KBM-7 (cell line): ENCODE measurements at places on chromosomes 12 and 14.

DNA sequence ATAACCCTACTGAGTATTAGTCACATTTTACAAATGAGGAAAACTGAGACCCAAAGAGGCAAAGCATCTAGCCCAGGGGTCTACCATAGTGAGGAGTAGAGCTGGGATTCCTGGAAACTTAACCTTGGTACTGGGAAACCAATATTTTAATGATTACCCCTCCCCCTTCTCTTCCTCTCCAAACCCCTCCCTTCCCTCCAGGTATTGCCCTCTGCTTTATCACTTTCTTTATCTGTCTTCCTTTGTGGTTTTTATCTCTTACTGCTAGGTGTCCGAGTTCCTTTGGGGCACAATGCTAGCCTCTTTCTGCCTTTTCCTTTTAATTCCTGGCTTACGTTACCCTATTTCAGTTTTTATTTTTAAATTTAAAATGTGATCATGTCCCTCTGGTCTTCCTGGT, 2.8 kb downstream of the GABARAPL1 start:
- no peak for DNase-seq

- no peak for DNase-seq
These were observed 23.3 kb downstream of the CHST11 start for GRCh38 chr12:104480012-104480411.

GRCh38 chr14:44699391-44699790, 192.3 kb upstream of the FSCB start:
- DNase-seq: no peak

DNA sequence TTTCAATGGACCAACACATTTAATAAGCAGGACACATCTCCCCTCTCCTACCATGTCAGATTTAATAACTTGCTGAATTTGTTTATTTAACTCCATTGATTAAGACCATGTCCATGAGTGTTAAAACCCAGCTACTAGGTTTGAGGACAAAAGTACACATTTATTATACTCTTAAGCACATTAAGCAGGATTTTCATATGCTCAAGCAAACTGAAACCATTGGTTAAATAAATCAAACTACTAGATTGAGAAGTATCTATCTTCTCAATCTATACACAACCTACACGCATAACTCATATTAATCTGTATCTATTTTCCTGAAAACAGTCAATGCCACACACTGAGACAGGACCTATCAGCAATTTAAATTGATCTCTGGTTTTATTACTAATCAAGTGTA, 85.2 kb downstream of the KITLG start:
- no peak for DNase-seq

- DNase-seq: no peak
These were observed 117.2 kb upstream of the PMCH start for GRCh38 chr12:102314821-102315220.

- DNase-seq: no peak
These were observed 146.0 kb downstream of the FBXL14 start for GRCh38 chr12:1448336-1448735.

GRCh38 chr12:105352052-105352451, 21.6 kb downstream of the C12orf75 start:
- DNase-seq: no peak

- DNase-seq: peak; percentile 48
These were observed 152.0 kb downstream of the KTN1 start for GRCh38 chr14:55731881-55732498.

DNA sequence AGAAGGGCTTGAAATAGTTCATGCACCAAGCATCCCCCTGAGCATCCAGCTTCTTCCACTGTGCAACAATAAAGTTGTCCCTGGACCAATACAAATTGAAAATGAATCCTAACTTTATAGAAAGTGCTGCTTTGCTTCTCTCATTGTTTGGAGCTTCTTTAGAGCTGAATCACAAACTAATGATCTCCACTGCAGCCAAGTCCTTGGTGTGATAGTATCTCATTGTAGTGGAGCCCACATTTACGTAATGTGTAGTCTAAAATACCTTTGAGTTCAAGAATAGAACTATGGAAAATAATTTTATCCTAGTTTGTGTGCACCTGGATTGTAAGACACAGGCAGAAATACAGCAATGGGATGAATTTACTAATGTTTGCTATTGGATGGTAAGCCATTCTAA, 319.9 kb downstream of the EGLN3 start:
- no peak for DNase-seq

DNA sequence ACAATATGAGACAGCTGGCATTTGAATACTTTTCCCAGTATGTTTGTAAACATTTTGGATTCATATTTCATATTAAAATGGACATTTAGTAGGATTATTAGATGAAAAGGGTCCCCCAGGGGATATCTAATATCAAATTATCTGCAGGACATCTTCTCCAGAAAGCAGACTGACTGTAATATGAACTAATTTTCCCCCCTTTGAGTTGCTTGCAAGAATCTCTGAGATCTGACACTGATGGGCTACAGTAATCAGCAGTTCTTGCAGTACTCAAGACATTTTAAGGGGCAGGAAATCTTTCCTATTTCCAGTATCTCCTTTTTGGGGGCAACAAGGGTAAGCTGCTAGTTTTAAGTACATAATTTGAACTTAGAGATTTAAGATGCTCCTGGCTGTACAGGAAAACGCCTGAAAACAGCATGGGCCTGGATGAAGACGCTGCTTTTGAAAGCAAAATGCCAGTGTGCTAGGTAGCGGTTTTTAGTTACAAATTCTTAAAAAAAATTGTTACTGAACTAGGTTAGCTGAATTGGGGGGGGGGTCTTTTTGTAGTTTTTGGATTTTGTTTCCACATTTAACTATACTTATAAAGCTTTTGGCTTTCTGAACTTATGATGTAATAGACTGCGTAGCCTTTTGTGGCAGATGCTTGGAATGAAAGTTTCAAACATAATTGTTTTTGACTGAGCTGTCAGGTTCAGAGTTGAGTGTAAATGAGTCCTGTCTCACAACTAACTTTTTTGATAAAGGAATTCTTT, 2.2 kb downstream of the FRMD6 start:
- DNase-seq: no peak

GRCh38 chr12:123050331-123050831, 69.9 kb downstream of the ARL6IP4 start:
- no peak for DNase-seq

- no peak for DNase-seq
These were observed 3.2 kb upstream of the C12orf42 start for GRCh38 chr12:103498990-103499389.

GRCh38 chr14:84643446-84643845, 886.5 kb upstream of the FLRT2 start:
- no peak for DNase-seq

DNA sequence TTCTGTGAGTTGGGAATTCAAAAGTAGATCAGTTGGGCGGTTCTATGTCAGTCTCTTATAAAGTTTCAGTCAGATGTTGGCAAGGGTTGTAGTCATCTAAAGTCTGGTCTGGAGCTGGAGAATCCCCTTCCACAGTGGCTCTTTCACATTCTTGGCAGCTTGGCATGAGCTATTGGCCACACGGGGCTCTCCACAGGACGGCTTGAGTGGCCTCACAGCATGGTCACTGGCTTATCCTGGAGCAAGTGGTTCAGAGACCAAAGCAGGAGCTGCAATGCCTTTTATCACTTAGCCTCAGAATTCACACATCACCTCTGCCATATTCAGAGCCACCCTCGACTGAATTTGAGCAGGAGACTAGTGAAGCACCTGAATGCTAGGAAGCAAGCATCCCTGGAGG, 7.1 kb upstream of the KICS2 start:
- no peak for DNase-seq

DNA sequence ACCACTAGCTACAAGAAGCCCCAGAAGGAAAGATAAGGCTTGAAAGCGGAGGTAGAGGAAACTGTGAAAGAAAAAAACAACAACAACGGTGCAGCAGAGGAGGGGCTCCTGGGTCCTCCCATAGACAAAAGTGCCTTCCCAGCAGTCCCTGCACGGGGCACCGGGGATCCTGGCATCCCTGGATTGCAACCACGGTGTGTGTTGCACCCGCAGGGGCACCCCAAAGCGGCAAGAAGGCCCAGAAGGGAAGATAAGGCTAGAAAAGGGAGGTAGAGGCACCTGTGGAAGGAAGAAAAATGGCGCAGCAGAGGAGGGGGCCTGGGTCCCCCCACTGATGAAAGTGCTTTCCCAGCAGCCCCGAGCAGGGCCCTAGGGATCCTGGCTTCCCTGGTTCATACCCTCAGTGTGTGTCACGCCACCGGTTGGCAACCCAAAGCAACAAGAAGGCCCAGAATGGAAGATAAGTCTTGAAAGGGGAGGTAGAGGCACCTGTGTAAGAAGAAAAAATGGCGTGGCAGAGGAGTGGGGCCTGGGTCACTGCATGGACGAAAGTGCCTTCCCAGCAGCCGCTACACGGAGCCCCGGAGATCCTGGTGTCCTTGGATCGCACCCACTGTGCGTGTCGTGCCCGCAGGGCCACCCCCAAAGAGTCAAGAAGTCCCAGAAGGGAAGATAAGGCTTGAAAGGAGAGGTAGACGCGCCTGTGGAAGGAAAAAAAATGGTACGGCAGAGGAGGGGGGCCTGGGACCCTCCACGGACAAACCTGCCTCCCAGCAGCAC, 281.0 kb downstream of the ALG10 start:
- no peak for DNase-seq

- no peak for DNase-seq
These were observed 1.2 kb upstream of the SRGAP1 start for GRCh38 chr12:63843254-63843720.

DNA sequence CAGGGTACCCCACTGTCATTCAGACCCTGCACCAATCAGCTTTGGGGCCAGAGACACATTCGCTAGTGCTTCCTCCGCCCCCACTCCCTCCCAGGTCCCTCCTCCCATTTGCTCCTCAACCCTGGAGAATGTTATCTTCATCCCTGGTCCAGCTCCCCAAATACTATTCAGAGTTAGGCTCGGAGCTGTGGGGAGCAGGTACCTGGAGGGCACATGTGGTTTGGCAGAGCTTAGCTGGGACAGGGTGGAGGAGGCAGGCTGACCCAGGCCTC, 19.5 kb downstream of the VSX2 start:
- no peak for DNase-seq

DNA sequence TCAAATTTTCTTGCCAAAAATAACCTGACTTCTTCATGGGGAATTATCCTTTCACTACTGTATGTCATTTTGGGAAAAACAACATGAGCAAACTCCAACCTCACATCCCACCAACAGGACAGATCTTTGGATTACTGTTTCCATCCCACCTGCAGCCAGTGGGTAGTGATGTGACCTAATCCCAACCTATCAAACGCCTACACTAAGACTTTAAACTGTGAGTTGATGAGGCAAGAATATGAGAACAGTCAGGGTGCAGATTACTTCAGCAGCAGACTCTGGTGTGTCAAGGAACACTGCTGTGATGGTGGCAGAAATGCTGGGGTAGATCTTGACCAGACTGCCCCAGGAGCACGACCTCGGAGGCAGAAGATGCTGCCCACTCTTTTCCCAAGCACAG, 293.2 kb downstream of the DUSP6 start:
- DNase-seq: no peak

GRCh38 chr12:110704750-110705149, 15.8 kb upstream of the HVCN1 start:
- DNase-seq: no peak
